ENCODE measurements at places on chromosomes 5 and 9.

GRCh38 chr5:149170299-149170698 lies 29.0 kb downstream of the ABLIM3 start:
- DNase-seq: no peak

GRCh38 chr9:94081864-94082463 lies 2.3 kb upstream of the PTPDC1 start:
- no peak for DNase-seq

GRCh38 chr5:77859306-77859705 lies 83.2 kb upstream of the TBCA start:
- DNase-seq: no peak

DNA sequence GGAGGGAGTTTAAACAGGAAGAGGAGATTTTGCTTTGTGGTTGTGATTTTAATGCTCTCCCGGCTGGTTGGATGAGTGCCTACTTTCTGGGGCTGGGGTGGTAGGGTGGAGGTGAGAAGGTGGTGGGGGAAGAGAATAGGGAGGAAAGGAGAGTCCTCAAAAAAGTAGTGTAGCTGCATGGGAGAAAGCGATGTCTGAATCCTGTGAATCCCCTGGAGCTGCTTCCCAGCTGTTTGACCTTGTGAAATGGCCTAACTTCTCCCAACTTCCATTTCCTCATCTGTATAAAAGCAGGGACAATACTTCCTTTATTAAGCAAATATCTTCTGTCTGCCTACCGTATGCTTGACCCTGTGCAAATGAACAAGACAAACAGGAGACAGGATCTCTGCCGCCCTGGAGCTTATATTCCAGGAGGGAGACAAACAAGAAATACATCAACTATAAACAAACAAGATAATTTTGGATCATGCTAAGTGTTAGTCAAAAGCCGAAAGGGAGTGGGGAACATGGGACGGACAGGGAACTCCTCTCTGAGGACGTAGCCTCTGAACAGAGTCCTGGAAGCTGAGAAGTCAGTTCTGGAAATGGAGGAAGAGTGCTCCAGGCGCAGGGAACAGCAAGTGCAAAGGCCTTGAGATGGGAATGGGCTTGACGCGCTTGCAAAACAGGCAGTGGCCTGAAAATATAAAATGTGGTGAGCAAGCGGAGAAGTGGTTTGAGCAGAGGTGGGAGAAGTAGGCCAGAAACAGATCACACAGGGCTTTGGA lies 103.5 kb downstream of the SPRY4 start:
- no peak for DNase-seq

GRCh38 chr5:69024241-69024651 lies 69.6 kb upstream of the SLC30A5 start:
- DNase-seq: no peak

GRCh38 chr5:170571875-170572852 lies 68.3 kb downstream of the KCNIP1 start:
- peak; percentile 73 for DNase-seq

DNA sequence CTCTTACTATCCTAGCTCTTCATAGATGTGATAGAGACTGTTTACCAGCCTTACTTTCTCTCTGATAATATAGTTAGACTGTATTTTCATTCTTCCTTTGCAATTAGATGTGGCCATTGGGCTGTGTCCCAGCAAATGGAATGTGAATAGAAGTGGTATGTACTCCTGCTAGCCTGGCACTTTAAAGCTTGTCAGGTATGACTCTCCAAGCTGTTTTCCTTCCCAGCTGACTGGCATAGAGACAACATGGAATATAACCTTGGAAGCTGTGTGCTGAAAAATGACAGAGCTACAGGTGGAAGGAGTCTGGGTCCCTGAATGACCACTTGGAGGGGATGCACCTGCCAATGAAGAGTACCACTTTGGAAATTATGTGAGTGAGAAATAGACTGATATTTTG lies 116.2 kb downstream of the DIRAS2 start:
- no peak for DNase-seq

GRCh38 chr5:41312478-41313060 lies 99.2 kb upstream of the C6 start:
- no peak for DNase-seq

- DNase-seq: no peak
Observed at GRCh38 chr9:37512437-37512836, 26.7 kb downstream of the POLR1E start.

GRCh38 chr5:143086908-143087637 lies 316.4 kb downstream of the NR3C1 start:
- no peak for DNase-seq

GRCh38 chr9:16726718-16727451 lies 143.6 kb downstream of the BNC2 start:
- peak; percentile 85 for DNase-seq

- DNase-seq: no peak
Observed at GRCh38 chr5:111722140-111722539, 34.9 kb downstream of the NREP start.

- no peak for DNase-seq
Observed at GRCh38 chr5:110925398-110925797, 146.1 kb upstream of the TSLP start.

DNA sequence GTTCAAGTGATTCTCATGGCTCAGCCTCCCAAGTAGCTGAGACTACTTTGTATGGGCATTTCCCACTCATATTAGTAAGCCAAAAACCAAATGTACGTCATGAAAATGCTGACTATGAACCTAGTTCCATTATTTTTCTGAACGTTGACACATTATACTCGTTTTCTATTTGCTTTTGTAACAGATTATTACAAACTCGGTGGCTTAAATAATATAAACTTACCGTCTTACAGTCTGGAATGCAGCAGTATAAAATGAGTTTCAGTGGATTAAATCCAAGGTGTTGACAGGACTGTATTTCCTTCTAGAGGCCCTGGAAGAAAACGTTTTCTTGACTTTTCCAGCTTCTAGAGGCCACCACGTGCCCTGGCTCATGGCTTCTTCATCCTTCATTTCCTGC lies 517.0 kb downstream of the GADD45G start:
- no peak for DNase-seq

- DNase-seq: no peak
Observed at GRCh38 chr5:74186356-74187315, 453.9 kb downstream of the ENC1 start.

GRCh38 chr5:66856041-66856805 lies 260.0 kb downstream of the MAST4 start:
- DNase-seq: no peak

GRCh38 chr9:18739127-18739526 lies 265.2 kb downstream of the ADAMTSL1 start:
- DNase-seq: no peak

- no peak for DNase-seq
Observed at GRCh38 chr5:178469011-178469974, 120.9 kb downstream of the COL23A1 start.

DNA sequence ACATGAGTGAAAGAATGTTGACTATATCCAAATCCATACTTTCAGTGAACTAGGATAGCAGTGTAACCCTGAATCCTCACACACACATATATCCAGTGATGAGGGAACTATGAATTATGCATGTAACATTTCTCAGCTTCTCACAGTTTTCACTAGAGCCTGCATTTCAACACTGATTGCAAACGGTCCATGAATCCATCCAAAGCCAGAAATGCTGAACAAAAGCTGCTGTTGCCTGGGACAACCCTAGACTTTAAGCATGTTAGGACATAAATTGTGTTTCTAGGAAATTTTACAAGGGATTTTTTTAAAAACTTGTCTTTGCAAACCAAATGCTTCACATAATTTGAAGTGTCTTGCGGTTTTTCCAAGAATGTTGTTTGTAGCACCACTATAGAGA lies 2010.0 kb upstream of the WWC1 start:
- DNase-seq: no peak

DNA sequence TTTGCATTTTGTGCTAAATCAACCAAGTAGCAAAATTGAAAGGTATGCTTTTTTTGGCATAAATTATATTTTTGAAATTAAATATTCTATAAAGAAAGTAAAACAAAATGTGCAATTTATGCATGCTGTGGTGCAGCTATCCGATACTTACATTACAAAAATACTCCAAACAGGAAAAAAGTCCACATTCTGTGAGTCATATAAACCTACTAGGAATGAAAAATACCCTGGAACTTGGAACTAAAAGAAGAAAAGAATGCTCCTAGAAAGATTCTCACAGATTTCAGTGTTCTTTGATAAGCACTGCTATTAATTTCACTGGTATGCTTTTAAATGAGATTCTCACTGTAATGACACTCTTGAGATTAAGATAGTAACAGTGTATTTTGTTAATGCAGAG lies 92.6 kb downstream of the OSMR start:
- DNase-seq: no peak

DNA sequence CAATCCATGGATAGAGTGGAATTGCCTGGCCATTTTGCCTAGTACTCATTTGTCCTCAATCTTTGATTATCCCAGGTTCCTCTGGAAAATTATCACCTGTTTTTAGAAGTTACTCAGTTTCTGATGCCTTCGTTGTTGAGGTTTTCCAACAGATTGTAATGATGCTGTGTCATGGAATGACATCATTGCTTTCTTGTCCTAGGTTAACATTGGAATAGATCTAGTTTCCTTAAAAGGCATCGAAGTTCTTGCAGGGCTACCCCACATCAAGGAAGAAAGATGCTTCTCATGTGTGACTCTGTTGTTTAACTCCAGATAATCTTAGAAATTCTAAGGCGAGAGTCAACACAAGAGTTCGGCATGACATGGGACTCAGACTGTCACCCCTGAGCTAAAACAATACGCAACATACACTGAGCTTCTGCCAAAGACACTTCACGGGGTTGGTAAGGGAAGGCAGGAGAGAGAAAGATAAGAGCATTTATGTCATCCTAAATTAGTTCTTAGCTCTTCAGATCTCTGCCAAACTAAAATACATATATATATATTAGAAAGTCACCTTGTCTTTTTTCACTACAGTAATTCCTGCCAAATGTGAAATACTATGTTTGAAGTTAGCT lies 293.2 kb upstream of the WWC1 start:
- no peak for DNase-seq

DNA sequence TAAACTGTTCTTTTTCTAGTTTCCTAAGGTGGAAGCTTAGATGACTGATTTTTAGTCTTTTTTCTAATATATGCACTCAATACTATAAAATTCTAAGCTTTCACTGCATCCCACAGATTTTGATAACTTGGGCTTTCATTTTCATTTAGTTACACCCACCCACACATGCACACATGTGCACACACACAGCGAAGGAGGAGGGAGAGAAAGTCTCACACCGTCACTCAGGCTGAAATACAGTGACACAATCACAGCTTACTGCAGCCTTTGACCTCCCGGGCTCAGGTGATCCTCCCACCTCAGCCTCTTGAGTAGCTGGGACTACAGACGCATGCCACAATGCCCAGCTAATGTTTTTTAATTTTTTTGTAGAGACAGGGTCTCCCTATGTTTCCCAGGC lies 96.5 kb downstream of the SMIM23 start:
- DNase-seq: no peak

DNA sequence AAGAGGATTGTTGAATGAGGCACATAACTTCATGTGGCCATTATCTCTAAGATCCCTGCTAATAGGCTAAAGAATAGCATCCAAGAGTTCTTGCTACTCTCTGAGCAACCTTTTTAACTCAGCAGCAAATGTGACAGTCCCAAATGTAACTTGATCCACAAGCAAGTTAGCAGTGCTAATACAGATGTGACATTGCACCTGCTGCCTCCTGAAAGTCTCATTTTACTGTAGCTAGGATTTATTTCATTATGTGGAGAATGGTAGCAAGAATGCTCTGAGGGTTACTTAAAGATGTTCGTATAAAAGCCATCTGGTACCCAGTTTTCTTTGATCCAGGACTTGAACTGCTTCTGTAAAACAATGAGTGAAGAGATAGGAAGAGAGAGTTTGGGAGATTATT lies 45.8 kb downstream of the CDH10 start:
- DNase-seq: no peak

DNA sequence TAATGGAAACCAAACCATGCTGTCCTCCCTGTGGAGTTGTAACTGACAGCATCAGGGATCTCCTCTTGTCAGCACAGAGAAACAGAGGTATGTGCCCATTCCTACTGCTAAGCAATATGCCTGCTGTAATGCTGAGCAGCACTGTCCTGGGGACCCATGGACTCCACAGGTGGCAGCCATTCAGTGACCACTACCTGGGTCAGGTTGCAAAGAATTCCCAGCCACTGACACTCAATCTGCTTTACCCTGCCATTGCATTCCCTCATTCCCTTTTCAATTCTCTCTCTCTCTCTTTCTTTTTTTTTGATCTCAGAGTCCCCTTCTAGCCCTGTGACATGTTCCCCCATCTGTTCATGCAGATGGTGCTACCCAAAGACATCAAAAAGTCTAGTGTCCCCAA lies 104.1 kb downstream of the GABRB2 start:
- no peak for DNase-seq

- DNase-seq: no peak
Observed at GRCh38 chr5:6424110-6424659, 24.5 kb upstream of the UBE2QL1 start.

- DNase-seq: no peak
Observed at GRCh38 chr5:44774279-44774880, 34.4 kb upstream of the MRPS30 start.

GRCh38 chr5:90434116-90434714 lies 24.7 kb upstream of the CETN3 start:
- no peak for DNase-seq

GRCh38 chr5:155441849-155442248 lies 428.3 kb downstream of the KIF4B start:
- no peak for DNase-seq

- no peak for DNase-seq
Observed at GRCh38 chr5:103973669-103974068, 411.1 kb upstream of the NUDT12 start.

DNA sequence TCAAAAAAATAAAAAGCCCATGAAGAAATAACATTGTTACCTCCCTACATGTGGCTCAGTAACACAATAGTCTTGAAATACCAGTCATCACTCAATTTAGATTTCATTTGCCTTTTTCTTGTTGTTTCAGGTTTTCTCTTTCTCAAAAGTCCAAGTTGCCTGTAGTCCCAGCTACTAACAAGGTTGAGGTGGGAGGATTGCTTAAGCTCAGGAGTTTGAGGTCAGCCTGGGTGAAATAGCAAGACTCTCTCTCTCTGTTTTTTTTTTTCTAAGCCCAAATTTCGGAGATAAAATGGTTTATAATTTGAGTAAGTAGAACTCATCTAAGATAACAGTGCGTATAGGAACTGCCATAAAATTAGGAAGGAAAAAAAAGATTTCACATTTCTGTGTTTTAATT lies 17.5 kb upstream of the NDUFS4 start:
- no peak for DNase-seq

GRCh38 chr9:656926-657568 lies 184.4 kb upstream of the DMRT1 start:
- DNase-seq: no peak

GRCh38 chr5:174283211-174284005 lies 237.9 kb downstream of the NSG2 start:
- DNase-seq: no peak

DNA sequence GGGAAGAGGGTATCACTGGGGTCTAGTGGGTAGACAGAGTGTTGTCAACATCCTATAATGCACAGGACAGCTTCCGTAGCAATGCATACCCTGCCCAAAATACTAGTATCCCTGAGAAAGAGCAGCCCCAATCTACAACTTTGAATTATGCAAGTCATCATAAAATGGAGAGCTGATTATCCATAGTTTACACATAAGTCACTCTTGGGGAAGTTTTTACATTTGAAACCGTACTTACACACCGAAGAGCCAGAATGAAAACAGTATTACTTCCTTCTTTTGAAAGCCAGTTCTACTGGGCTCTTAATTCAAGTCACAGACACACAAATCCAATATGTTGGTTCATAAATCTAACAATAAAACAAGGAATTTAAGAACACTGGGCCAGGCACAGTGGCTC lies 21.6 kb downstream of the RNF145 start:
- DNase-seq: no peak

GRCh38 chr5:142974409-142974808 lies 204.2 kb downstream of the ARHGAP26 start:
- DNase-seq: no peak

GRCh38 chr5:87390075-87390474 lies 22.7 kb downstream of the CCNH start:
- DNase-seq: no peak
